NCI-H446 (cell line): ENCODE measurements at places on chromosomes 2 and 18.
A peak's percentile ranks its signal among the peaks of the same experiment; 100 is the strongest.

GRCh38 chr18:75467281-75467795, 39.8 kb upstream of the SMIM21 start:
- no peak for DNase-seq

DNA sequence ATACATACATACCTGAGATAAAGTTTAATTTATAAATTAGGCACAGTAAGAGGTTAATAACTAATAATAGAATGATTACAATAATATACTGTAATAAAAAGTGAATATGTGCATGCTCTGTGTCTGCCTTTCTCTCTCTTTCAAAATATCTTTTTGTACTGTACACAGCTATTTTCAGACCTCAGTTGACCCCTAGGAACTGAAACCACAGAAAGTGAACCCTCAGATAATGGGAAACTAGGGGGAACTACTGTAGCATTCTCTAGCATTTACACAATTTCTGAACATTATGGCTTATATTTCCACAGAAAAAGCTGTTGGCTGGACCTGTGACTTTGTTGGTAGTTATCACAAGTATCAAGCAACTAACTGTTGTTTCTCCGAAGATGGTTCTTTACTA, 25.9 kb downstream of the WDR75 start:
- DNase-seq: no peak

- no peak for DNase-seq
Measured at GRCh38 chr18:23735021-23735464, 45.8 kb downstream of the LAMA3 start.

GRCh38 chr2:21001225-21001946, 42.5 kb downstream of the APOB start:
- DNase-seq: no peak

GRCh38 chr2:191297033-191297432, 51.8 kb downstream of the MYO1B start:
- DNase-seq: no peak

DNA sequence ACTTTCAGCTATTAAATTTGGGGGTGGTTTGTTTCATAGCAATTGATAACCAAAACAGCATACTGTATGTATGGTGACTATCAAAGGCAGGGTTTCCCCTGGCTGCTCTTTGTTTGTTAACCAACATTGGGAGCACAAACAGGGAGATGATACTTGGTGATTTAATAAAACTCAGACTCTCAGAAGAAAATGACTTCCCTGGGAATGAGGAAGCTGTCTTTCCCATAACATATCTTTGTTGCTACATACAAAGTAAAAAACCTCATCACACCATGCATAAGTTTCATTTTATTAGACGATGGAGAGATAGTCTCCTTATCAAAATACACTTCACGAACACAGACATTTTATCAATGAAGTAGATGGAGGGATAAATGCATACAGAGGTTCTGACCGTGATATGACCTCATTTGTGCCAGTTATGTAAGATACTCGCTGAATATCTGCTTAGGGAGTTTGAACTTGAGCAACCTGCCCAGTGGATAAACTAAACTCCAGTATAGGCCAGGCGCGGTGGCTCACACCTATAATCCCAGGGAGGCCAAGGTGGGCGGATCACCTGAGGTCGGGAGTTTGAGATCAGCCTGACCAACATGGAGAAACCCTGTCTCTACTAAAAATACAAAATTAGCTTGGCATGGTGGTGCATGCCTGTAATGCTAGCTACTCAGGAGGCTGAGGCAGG, 3.8 kb upstream of the NFE2L2 start:
- DNase-seq: no peak

DNA sequence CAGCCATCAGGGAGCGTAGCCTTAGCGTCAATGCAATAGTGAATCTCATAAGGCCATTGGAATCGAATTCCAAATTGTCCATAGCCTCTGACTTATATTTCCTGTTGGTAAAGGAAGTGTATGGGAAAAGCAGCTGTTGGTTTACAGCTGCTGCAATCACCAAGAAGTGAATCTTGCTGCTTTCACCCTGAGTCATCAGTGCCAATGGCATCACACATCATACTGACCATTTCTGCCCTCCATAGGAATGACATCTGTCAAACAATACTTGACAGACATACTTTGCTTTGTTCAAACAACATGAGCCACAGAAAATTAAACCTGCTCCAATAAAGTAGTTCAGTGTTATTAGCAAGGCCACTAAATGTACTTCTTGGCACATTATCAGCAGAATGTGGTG, 111.2 kb upstream of the KLHL29 start:
- no peak for DNase-seq

- DNase-seq: no peak
Measured at GRCh38 chr18:49813069-49813318, 339 bp downstream of the ACAA2 start.

- DNase-seq: no peak
Measured at GRCh38 chr2:101617188-101617587, 80.3 kb upstream of the MAP4K4 start.

DNA sequence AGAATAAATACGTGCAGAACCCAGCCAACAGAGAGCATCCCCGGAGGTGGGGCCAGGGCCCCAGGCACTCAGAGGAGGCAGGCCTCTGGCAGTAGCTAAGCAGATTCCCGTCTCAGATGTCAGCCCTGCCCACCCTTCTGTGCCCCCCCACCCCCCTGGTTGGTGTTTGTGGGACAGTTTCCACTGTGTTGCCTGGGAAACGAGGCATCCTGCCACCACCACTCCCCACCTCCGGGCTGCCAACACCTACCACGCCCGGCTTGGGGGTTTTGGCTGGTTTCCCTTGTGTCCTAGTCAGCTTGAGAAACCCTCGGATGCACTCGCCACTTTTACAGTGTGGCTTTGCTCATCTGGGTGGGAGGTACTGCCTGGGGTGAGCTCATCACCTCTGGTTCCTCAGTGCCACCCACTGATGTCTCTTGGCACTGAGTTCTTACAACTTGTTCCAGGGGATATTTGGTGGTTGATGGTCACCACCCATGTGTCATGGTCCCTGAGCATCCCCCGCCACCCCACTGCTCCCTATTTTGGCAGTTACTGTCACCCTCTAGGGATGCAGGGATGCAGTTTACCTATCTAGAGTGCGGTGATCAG, 72.4 kb upstream of the YWHAQ start:
- peak; percentile 83 for DNase-seq

DNA sequence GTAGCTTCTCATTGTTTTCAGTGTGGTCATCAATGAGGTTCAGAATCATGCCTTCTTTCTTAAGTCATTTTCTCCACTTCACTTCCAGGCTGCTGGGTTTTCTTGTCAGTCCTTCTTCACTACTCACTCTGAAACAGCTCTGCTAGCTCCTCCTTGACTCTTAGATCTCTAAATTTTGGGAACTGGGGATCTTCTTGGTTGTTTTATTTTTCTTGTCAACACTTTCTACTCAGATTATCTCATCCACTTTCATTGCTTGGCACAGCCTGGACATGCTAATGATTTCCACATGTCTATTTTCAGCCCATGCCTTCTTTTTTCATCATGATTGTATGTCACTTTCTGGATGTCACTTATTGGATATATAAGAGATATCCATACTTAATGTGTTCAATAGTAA, 517.8 kb upstream of the DSEL start:
- no peak for DNase-seq

- DNase-seq: no peak
Measured at GRCh38 chr18:77107292-77107691, 25.3 kb downstream of the MBP start.

DNA sequence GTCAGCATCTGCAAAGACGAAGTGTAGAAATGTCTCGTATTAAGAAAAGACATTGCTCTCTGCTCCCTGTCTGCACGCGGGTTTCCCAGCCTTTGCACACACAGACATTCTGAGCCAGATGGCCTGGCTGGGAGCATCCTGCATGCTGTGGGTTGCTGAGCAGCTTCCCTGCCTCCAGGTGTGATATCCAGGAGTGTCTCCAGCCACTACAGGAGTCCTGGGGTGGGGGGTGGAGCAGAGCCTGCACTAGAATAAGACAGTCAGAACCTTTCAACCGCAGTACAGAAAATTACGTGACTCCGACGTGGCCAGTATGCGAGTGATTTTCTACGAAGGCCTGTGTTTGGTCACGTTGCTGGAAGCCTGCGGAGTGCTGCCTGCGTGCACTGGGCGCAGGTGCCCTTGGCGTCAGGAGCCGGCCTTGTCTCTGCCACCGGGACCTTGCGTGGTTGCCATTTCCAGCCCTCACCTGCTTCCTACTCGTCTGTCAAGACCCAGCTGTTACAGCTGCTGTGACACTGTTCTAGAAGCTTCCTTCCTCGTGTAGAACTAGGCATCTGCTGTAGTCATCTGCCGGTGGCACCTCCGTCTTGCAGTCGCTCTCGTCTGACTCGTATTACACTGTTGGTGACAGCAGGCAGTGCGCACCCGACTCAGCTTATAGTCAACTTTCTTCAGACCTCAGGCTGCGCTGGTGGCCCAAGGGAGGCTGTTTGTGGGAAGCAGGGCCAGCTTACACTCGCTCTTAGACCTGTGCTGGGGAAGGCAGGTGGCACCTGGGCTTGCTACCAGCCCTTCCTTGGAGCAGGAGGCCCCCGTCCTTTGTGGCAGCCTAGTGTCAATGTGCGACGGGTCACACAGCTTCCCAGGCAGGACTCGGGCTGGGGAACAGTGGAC, 11.2 kb downstream of the CTDP1 start:
- DNase-seq: no peak

DNA sequence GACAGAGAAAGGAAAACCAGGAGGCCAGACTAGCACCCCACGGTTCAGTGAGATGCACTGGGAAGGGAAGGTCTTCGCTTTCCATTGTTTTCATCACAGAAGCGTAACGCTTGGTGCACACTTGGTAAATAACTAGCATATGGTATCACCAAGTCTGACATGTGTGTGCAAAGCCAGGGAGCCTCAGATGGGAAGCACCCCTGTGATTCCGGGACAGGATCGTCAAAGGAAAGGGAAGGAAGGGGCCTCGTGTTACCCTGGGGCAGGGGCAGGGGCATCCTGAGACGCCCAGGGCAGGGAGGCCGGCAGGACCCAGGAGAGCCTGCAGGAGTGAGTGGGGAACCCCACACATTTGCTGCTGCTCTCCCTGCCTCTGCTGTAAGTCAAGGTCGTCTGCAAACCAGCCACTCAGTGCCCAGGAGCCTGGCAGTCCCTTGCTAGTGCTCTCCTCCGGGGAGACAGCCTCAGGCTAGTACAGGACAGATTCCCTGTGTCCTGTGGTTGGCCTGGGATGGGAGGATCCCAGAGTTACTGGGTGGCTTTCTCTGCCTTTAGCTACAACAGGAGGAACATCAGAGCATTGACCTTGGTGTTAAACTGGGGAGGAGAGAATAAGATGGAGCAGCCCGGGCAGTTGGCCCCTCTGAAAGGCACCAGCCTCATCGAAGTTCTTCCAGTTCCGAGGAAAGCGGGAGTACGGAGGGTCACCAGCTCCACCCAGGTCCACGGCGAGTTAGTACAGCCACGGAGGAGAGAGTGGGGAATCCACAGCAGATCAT, 192.5 kb downstream of the NDUFA10 start:
- no peak for DNase-seq

GRCh38 chr2:231002641-231003040, 6.7 kb downstream of the SPATA3 start:
- no peak for DNase-seq

GRCh38 chr2:99595373-99595772, 105.6 kb upstream of the REV1 start:
- DNase-seq: no peak

DNA sequence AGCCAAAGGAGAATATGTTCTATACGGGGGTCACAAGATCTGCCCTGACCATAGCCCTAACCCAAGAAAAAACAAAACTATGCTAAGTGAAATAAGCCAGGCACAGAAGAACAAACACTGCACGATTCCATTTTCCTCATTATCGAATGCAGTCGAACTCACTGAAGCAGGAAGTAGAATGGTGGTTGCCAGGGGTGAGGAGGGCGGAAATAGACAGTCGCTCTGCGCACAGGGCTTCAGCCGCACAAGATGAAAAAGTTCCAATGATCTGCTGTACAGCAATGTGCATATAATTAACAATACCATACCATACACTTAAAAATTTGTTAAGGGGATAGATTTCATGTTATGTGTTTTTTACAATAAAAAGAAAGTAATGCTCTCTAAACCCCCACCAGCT, 257.7 kb downstream of the TXNL1 start:
- no peak for DNase-seq

GRCh38 chr2:8559805-8560204, 122.1 kb upstream of the ID2 start:
- DNase-seq: no peak

GRCh38 chr2:235212501-235213158, 260.8 kb downstream of the SH3BP4 start:
- no peak for DNase-seq

DNA sequence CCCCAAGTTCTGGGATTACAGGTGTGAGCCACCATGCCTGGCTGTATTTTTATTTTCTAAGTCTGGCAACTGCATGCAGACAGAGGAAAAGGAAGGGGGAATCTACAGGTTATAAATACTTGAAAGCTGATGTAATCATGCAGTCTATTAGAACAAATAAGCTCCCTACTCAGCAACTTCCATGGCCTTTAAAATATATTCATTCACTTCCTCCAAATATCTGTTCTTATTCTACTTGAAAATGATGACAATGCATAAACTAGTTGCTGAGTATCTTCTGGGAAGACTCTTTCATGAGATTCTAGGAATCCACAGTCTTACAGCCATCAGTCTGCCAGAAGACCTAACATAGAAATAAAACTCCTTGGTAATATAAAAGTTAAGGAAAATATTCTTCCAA, 66.9 kb upstream of the NCKAP5 start:
- no peak for DNase-seq

DNA sequence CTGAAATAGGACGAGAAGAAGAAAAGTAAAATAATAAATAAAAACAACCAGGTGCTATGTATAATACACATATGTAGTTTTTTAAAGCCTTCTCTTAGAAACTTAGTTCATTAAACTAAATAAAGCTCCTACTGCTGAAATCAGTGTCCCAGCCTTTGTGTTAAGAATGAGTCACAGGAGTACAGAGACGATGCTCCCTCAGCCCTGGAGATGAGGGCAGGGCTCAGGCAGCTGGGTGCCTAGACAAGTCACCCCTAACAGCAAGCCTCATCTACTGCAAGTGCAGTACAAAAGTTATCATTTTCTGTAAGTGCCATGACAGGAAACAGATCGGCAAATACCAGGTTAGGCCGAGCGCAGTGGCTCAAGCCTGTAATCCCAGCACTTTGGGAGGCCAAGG, 18.2 kb downstream of the KIDINS220 start:
- no peak for DNase-seq

DNA sequence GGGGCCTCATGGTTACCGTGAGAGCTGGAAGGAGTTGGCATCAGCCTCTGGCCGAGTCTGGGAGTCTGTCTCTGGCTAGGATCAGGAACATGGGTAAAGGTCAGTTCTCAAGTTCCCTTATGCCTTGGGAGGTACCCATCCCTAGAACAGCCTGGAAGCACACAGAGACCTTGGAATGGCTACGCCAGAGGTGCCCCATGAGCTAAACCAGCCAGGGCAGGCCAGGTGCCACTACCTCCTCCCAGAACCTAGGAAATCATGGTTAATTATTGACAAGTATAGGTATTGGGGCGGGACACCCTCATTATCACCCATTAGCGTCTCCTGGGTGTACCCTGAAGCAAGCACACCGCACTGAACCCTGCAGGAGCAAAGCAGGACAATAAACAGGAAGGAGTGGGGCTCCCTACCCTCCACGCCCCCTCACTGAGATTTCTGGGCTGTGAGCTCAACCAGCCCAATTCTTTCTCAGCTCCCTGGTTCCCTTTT, 3.0 kb upstream of the ASPRV1 start:
- no peak for DNase-seq

- DNase-seq: no peak
Measured at GRCh38 chr18:44134447-44134846, 546.2 kb upstream of the SETBP1 start.
